Globus pallidus (tissue), 1 donor: ENCODE measurements at places on chromosomes 5 and 9.

DNA sequence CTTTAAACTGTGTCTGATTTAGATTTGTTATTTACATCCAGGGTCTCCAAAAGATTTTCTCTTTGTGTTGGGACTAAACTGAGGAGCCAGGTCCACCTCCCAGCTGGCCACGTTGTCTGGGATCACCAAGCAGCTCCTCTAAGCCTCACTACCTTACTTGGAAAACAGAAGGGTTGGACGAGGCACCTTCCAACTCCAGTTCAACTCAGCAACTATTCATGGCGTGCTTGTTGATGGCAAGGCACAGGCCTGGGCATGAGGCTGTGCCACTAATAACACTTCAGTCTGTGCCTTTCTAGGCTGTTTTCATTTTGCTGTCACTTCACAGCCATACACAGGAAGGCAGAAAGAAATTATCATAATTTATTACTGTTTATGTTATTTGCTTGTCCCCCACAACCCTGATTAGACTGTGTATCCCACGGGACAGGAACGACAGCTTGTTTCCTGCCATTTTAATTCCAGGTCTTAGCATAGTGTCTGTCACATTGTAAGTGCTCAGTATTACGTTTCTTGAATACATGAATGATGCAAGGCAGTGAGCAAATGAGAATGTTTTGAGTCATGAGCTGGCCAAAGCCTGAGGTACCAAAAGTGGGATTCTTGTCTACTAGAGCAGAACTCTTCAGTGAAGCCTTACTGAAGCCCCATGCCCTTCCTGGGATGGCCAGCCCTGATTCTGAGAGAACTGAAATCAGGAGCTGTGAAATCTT, 125.8 kb downstream of the GALNT10 start:
- no peak for DNase-seq

GRCh38 chr9:83062651-83063527, at the start of gene RASEF:
RASEF (minus strand) TSS chr9:83063142; CDS start chr9:83062867, 275 bp downstream.
- no peak for DNase-seq

- DNase-seq: no peak
Observed at GRCh38 chr5:132134384-132134783, 60.8 kb downstream of the CSF2 start.

DNA sequence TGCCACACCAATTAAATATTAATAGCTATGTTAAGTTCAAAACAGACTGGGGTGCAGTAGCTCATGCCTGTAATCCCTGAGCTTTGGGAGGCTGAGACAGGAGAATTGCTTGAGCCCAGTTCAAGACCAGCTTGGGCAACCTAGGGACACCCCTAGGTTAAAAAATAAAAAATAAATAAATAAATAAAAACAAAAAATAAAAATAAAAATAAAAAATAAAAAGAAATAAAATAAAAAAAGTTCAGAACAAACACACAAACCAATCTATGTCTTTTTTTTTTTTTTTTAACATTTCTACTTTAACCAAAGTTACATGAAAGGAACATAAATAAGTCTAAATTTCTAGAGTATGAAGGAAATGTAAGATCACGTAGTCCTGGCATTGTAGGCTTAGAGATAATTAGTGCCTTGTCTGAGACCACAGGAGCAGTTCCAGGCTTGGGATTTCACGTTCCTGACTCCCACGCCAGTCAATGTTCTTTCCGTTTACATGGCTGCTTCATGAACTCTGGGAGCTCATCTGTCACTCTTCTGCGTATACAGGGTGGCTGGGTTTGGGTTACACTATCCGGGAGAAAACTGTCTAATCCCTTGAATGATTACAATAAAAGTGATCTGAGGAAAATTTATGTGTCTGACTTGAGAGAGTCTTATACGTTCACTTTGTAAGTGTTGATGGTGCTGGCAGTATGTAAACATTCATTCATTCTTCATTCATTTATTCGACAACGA, 85.2 kb downstream of the KIAA1958 start:
- DNase-seq: no peak

GRCh38 chr5:135036405-135036804, 2.4 kb upstream of the PITX1 start:
- DNase-seq: no peak
